ENCODE measurements at places on chromosomes 4 and X. TPM values are rescaled to one million over a fixed set of nuclear protein-coding genes. Genes with fewer than 3 reads are reported as not detected.

GRCh38 chrX:47633689-47634590 lies 4.2 kb upstream of the CFP start:
- no peak for DNase-seq

- no peak for DNase-seq
Measured at GRCh38 chrX:16394290-16394689, 227.0 kb downstream of the MAGEB17 start.

Gene EREG
- 2.9 TPM for total RNA-seq

DNA sequence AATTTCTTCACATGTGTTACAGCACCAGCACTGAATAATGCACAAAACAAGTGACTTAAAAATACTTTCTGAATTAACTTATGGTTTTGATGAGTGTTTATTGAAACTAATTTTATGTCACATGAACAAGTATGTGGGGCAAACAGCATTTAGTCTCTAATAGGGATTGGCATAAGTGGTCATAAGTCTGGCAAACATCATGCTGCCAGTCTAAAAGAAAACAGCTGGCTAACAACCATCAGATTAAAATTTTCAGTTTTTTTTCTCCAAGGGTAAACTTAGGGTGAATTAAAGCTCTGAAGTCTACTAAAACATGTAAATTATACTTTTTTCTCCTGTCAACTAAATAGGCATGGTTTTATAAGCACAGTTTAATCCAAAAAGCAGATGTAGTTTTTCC lies 1014.2 kb downstream of the FAT4 start:
- DNase-seq = no peak

Gene TKTL1
- 4.1 TPM for total RNA-seq

DNA sequence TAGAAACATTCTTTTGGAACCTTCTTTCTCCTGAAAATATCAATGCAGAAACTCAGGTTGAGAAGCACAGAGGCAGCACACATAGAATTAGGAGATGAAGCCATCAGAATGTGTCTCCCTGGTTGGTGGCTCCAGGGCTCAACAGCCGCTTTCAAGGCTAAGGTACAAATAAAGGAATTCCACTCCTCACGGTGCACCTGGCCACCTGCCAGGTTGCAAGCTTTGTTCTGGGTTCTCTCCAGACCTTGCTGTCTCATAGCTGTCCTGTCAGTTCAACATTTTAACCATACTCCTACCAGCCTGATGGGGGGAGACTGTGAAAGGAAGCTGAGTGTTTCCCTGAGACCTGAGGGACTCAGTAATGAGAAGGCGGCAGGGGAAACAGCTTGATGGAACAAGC lies 96.3 kb upstream of the HPF1 start:
- no peak for DNase-seq

DNA sequence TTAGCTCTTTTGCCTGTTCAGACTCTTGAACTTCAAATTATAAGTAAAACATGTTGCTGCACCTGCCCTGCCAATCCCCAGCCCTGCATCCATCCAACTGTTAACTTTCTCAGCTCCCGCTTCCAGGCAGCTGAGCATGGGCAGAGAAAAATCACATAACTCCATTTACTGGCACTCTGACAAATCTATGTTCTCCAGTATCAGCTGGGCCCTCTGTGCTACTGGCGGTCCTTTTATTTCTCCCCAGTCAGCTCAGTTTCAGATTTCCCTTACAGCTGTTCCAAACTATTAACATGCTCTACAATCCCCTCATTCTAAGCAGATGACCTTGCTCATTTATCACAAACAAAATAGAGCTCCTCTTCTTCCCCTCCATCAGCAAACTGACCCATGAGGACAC lies 240.4 kb upstream of the TET2 start:
- DNase-seq = no peak

Gene DKK2
- 0.88 TPM for total RNA-seq

DNA sequence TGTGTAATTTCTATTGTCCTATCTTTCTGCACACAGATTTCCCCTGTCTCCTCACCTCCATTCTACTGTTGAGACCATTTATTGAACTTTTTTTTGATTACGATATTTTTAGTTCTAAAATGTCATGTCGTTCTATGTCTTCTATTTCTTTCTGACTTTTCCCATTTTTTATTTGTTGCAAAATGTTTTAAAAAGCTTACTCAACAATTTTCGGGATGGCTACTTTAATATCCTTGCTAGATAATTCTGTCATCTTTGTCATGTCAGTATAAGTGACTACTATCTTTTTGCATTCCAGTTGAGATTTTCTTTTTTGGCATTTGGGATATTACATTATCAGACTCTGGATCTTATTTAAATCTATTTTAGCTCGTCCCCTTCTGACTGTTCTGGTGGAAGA lies 7.5 kb upstream of the DMD start:
- DNase-seq = no peak

Gene NFKB1
- 25.6 TPM for total RNA-seq

Gene USO1
- 84.5 TPM for total RNA-seq

Gene SSX2
- total RNA-seq = not detected

DNA sequence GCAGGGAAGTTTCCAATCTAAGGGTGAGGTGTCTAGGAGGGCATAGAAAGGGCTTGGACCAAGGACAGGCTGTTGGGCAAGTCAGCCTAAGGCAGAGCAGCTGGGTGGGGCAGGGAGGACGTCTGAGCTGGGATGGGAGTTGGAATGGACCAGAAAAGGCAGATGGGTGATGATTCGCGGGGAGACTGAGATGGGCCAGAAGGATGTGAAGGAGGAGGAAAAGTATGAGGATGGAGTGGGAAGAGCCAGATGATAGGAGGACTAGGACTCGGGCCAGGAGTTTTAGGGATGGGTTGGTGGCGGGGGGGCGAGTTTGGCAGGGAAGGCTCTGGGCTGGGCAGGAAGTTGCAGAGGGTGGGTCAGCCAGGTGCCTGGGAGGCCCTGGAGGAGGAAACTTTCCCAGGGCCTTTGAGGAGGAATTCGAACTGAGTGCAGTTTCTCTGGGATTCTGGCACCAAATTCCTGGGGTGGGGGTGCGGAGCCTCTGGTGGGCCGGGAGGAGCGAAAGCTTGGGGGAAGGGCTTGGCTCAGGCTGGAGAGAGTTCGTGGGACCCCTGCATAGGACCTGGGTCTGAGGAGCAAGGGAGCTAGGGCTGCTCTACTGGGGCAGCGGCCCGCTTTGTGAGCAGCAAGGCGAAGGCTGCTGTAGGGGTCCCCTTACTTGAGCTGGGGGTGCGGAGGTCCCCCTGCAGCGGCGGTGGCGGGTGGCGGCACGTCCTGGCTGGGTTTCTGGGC lies 8.7 kb upstream of the TIMP1 start:
- DNase-seq = peak; percentile 62

DNA sequence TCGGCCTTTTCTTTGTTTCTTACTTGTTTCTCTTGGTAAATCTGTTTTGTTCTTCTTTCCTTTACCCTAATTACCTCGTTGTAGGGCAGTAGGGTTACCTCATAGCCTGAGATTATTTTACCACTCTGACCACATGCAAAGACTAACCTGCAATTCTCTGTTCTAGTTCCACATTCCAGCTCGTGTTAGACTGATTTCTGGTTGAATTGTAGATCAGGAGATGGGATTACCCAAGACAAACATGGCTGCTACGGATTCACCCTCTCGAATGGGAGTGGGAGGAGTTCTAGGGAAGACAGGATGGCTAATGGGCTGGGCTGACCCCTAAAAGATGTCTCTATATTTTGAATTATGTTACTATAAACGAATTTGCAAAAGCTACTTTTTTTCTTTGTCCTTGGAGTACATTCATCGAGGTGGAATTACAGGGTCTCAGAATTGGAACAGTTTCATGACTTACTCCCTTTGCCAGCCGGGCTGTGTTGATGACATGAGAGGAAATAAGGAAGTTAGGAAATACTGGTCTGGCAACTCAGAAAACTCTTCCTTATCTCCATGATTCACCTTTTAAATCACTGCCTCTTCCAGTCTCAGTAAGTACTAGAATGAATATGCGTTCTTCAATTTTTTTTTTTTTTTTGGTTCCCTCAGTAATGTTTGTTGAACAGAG lies 36.7 kb upstream of the FBXW7 start:
- no peak for DNase-seq

DNA sequence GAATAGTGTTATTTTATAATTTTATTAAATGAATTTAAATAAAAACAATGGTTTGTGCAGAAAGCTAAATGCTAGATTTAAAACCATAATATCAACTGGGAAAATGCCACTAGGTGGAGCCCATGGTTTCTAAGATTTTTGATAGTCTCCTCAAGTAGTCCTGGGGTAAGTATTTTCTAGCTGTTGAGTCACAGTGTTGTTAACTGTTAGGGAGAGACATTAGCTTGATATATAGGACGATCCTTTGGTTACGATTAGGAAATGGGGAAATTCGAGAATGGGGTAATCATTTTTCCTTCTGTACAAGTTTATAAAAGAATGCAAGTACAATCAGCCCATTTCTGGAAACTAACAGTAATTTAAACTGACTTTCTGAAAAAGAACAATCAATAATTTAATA lies 378.4 kb downstream of the ANKRD50 start:
- no peak for DNase-seq

- DNase-seq = no peak
Measured at GRCh38 chr4:98522636-98523395, 135.6 kb downstream of the TSPAN5 start.

DNA sequence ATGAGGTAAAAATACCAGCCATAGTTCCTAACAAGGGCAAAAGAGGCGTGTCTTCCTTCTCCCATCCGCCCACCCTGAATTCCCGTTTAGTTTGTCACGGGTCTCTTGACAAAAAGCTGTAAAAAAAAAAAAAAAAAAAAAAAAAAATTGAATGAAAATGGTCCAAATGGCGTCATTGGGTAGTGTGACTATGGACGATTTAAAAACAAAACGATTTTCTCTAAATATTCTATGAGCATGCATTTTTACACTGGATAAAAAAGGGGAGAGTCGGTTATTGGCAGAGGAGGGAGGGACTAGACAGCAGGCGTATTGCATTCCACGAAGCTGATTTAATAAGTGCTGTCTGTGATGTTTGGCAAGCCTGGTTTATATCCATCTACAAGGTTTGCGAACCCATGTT lies at the start of gene FAM133A:
TSS of gene FAM133A (plus strand) at position 338 of the 403 bp plus-strand sequence. CDS start 35,214 bp downstream, outside the sequence.
- DNase-seq = no peak

GRCh38 chrX:3451571-3451970 lies 105.1 kb upstream of the MXRA5 start:
- DNase-seq = no peak

- no peak for DNase-seq
Measured at GRCh38 chr4:130233377-130234047, 1137.6 kb downstream of the C4orf33 start.

Gene LAP3
- 76.8 TPM for total RNA-seq

Gene EGFL6
- not detected for total RNA-seq

Gene RAP2C
- 20.6 TPM for total RNA-seq

GRCh38 chr4:73998040-73999011 lies at the start of gene CXCL5:
Gene CXCL5, minus strand, starts transcription at chr4:73998677. Its CDS starts 96 bp downstream, at chr4:73998581.
- DNase-seq = peak; percentile 48

Gene PRDM8
- 2.0 TPM for total RNA-seq

- DNase-seq = no peak
Measured at GRCh38 chr4:89416960-89417359, 109.4 kb upstream of the GPRIN3 start.

Gene SPANXB1
- not detected for total RNA-seq

Gene MAGEC2
- not detected for total RNA-seq

Gene CXCL10
- total RNA-seq = 0.27 TPM

- DNase-seq = no peak
Measured at GRCh38 chr4:5686338-5686737, 22.0 kb downstream of the EVC2 start.

GRCh38 chrX:68941385-68941952 lies 112.6 kb downstream of the EFNB1 start:
- no peak for DNase-seq

Gene HAND2
- 75.1 TPM for total RNA-seq

- DNase-seq = no peak
Measured at GRCh38 chr4:82578935-82579334, 17.1 kb upstream of the TMEM150C start.

GRCh38 chr4:19224820-19225219 lies 1026.9 kb upstream of the SLIT2 start:
- no peak for DNase-seq

DNA sequence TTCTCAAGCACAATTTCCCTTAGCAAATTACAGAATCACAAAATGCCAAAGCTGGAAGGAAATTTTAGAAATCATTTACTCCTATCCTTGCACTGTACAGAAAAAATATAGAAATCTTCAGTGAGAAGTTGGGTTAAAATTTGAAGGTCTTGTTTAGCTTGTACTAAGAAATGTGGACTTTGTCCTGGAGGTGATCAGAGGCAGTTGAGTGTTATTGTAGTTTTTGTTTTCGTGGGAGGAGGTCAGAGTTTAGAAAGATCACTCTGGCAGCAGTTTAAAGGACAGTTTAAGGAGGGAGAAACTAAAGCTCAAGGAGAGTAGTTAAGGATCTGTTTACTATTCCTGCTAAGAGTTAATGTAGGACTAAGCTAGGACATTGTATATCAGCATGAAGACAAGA lies 54.4 kb upstream of the CXorf51B start:
- no peak for DNase-seq

GRCh38 chrX:100995469-100995868 lies 26.0 kb downstream of the ARL13A start:
- DNase-seq = no peak

Gene TMEM255A
- 0.42 TPM for total RNA-seq
